ENCODE measurements at places on chromosomes 11 and 22.

DNA sequence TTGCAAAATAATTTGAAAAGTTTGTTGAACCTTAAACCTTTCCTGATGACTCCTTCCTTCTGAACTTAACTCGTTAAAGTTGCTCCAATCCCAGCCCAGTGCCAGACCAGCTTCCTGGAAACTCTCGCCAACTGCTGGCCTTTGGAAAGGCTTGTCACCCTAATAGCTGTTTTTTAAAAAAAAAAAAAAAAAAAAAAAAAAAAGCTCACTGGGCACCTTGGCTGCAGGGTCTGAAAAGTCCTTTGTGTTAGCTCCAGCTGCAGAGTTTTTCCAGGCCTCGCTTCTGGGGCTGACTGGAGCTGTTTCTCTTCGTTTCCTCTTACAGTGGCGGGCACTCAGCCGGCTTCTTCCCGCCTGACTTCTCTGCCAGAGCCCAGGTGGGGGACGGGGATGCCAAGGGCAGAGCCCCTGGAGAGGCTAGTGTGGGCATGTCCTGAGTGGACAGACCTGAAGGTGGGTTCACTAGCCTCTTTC is 25.1 kb downstream of the KCNQ1OT1 start:
- no peak for DNase-seq

DNA sequence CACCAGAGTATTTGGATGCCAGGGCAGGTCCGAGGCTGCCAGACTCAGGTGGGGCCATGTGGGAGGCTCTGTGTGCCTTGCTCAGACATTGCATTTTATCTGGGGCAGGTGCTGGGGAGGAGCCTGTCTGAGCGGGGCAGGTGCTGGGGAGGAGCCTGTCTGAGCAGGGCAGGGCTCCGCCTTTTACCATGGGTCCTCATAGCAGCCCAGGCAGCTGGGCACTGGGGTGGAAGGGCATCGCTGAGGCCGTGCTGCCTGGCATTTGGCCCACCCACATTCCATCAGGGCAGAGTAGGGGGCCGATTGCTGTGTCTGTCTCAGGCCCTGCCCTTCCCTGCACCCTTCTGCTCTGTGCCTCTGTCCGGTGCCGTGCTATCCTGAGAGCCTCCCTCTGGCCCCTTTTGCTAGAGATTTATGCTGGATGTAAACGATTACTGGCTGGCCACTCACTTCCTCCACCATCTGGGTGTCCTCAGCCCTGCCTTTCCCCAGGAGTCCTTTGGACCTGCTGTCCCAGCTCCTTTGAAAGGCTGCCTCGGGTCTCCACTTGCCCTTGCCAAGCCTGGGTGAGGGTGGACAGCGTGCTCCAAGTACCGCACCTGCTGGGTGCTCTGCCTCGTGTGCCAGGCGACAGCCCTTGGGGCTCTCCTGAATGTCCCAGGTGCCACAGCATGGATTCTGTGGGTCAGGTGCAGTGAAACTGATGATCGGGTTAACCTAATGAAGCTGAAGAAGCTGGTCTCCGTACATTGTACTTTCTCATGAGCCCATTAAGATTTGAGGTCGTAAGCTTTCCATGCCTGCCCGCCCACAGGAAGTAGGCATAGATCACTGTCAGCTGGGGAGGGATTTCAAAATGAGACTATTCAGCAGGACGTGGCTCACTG is 281.6 kb downstream of the TBC1D22A start:
- no peak for DNase-seq

DNA sequence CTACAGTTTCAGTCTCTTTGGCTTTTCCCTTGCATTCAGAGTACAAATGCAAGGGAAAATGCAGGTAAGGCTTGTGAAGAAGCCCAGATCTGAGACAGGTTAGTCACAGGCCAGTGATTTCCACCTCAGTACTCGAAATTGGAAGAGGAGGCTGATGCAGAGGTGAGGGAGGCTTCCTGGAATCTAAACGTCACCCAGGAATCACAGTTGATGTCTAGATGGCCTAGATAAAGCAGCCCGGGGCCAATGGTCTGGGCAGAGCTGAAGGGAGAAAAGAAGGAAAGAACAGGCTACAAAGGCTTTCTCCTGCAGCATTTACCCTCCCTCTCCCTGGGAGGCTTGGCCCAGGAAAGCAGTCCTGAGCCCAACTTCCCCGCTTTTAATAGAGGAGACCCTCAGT is 8.5 kb downstream of the TRIM6 start:
- DNase-seq = no peak

- DNase-seq = no peak
Measured at GRCh38 chr11:69637941-69638871, 2.8 kb upstream of the CCND1 start.

Measured in stimulated activated CD4-positive, alpha-beta T cell treated with anti-CD3 and anti-CD28 coated beads, Interleukin-4, amount 100 ng/mL, for 1 hour (primary cell).